Astrocyte of the spinal cord (primary cell): ENCODE measurements at places on chromosomes 11 and 22.

DNA sequence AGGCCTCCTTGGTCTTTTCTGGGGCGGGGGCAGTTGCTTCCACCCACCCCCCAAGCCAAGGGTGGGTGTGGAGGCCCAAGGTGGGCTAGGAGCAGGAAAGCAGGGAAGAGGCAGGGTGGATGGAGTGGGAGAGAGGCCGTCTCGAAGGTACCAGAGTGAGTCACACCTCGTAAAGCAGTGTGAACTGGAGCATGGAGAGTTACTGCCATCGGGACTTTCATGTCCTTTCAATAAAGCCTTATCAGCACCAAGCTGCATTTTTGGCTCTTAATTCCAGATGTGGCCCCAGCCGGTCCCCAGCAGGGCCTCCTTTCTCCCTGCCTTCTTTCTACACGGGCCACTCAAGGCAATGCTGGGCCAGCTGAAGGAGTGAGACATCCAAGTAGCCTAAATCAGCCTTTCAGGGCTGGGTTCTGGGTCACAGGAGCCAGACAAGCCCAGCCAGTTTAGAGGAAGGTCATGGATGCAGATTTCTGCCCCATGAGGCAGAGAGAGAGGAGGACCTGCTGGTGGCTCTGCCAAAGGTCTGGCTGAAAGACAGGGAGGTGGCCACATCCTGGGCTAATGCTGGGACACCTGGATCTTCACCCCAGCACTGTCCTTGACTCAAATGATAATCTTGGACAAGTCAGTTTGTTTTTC is 59.0 kb upstream of the CD82 start:
- DNase-seq = no peak

DNA sequence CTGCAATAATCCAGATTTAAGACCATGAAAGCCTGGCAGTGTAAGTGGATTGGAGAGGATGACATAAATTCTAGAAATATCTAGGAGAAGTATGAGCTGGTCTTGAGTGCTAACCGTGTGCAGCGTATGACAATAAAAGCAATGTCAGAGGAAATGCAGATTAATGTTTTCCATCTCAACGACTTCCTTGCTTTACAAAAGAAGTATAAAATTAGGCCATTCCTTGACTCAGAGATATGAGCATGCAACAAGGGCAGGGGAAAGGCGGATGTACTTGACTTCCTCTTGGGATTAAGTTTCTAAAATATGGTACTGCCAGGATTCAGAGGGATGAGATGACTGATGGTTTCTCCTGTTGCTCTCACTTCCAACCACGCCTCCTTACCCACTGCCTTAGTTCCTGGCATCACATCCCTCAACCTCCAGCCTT is 32.3 kb downstream of the ADAMTS15 start:
- no peak for DNase-seq

DNA sequence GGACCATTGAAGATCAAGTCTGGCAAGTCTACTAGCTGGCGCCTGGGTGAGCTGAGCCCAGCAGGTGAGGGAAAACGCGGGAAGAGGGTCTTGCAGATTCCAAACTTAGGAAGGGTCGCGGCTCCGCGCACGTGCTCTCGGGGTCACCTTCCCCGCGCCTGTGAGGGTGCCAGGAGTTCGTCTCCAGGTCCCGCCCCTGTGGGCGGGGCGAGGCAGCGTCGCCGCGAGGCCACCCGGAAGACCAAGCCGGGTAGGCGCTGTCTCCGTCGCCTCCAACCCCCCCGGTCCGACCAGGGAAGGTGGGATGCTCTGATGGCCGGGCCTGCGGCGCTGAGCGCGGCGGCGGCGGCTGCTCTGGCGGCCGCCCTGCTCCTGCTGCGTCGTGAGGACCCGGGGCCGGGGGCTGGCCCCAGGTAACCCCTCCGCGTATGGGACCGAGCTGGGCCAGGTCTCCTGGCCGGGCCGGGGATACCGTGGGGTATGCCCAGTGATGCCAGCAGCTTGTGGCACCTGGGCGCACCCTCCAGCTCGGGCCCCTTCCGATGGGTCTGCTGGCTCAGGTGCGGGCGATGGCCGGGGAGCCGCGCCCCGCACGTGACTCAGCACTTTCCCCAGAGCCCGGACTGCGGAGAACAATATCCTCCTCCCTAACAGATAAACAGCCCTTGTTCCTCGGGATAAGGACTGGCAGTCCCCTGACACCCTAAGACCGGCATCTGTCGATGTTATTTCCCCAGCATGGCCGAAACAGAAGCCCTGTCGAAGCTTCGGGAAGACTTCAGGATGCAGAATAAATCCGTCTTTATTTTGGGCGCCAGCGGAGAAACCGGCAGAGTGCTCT is at the start of gene HTATIP2:
TSS of gene HTATIP2 (plus strand) at position 215 of the 841 bp plus-strand sequence. CDS start at position 739, 524 bp downstream.
- DNase-seq = peak; percentile 43

DNA sequence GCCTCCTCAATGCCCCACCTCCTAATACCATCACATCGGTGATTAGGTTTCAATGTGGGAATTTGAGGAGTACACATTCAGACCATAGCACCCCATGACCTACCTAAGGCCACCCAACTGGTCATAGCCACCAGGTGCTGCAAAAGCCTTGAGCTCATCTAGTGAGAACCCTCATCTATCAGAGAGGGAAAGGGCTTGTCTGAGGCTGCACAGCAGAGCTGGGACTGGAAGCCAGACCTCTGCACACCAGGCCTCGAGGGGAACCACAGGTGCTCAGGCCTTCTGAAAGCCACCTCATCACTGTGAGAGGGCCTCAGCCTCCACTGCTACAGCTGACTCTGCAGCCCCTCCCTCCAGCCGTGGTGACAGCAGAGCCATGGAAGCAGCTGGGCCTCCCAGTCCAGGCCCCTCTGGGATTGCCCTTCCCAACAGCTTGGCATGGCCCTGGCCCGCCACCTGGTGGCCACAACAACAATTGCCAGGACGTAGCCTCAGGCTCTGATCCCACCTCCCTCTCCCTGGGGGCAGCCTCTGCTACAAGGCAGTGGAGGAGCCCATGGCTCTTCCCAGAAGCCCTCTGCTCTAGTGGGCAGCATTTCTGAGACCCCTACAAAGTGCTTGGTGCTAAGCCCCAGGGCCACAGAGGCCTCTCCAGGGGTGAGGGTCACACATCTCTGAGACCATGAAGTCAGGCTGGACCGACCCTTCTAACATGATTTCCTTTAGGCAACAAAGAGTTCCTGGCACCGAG is 41.0 kb upstream of the PRDM11 start:
- peak; percentile 66 for DNase-seq

DNA sequence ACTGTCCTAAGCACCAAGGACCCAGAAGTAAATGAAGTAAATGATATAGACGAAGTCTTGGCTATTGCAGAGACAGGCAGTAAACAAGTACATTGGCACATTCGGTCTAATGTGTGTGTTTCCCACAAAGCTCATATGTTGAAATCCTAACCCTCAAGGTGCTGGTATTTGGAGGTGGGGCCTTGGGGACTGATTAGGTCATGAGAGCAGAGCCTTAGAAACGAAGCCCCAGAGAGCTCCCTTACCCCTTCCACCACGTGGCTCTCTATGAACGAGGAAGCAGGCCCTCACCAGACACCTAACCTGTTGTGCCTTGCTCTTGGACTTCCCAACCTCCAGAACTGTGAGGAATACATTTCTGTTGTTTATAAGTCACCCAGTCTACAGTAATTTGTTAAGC is 14.9 kb downstream of the CLMP start:
- DNase-seq = no peak

- DNase-seq = no peak
Observed at GRCh38 chr22:36391638-36392037, 3.9 kb upstream of the MYH9 start.

- no peak for DNase-seq
Observed at GRCh38 chr11:27263046-27263445, 100.0 kb downstream of the CCDC34 start.

DNA sequence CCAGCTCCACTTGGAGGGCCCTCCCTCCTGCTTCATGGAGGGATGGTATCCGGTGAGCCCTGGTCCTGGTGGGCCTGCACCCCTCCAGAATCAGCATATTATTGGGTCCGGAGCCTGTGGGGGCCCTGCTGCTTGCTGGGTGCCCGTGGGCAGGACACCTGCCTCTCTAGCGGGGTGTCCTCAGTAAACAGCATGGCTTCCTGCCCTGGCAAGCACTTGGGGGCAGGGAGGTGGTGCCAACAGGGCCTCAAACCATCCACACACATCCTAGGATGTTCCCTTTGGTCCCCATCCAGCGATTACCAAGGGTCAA is 108.3 kb downstream of the CTTN start:
- no peak for DNase-seq

GRCh38 chr22:46583571-46583970 is 36.6 kb upstream of the GRAMD4 start:
- no peak for DNase-seq

DNA sequence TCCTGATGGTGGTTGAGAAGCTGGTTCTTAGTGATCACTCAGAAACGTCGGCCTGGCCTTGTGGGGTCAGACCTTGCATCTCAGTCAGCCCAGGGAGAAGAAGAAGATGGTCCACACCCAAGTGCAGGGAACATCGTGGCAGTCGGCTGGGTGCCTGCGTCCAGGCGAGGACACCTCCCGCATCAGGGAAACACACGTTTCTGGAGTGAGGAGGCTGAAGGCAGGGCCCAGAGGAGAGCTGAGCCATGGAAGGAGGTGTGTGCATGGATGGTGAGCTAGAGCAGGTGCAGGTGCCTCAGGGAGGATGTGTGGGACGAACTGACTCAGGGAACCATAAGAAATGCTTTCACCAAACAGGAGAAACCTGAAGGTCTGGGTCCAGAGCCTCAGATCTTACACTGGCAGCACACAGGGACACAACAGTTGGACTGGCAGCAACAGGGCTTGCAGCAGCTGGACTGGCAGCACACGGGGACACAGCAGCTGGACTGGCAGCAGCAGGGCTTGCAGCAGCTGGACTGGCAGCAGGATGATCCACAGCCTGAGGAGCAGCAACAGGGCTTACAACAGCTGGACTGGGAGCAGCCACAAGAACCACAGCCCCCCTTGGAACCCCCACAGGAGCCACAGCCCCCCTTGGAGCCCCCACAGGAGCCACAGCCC is 632 bp downstream of the KRTAP5-2 start:
- DNase-seq = no peak

- DNase-seq = no peak
Observed at GRCh38 chr22:20089977-20090729, 10.1 kb downstream of the DGCR8 start.

DNA sequence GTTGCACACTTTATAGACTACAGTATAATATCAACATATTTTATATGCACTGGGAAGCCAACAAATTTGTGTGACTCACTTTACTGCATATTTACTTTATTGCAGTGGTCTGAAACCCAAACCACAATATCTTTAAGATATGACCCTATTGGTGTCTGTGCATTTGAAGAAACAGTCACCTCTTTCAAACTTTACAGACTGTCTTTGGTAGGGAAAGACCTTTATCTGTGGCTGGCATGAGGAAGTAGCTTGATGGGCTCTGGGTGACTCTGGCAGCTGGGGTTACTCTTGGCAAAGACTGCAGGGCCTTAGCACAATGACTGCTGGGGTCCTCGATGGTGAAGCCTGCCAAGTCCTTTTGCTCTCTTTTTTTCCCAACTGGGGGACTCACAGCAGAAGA is 21.3 kb upstream of the ABTB2 start:
- DNase-seq = peak; percentile 52

DNA sequence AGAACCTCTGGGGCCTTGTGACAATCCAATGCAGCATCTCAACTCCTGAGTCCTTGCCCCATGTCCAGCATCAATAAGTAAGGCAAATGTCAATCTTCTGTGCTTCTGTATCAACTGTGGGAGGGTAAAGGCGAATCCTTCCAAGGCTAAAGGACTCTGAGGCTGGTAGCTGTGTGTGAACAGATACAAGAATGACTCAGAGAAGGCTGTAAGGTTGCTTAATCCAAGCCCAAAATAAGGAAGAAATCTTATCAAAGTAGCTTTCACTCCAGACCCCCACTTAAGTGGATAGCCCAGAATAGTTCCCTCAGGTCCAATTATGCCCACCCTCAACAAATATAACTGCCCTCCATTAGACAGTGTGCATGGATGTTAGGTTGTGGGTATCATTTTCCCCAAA is 28.1 kb upstream of the SCGB1A1 start:
- DNase-seq = no peak

DNA sequence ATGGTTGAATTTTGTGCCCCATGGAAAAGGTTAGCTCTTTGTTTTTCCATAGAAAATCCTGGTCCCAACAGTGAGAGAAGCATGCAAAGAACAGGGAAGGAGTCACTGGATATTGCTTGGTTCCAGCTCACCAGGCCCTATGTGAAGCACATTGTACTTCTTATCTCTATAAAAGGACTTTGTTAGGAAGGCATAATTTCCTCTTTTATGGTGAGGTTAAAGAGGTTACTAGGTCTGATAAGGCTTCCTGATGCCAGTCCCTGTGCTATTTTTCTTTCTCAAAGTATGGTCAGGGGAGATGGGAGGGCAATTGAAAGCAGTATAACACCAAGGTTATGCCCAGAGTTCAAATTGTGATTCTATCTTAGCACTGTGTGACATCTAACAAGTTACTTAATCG is 162.6 kb downstream of the KIF18A start:
- no peak for DNase-seq

GRCh38 chr11:46370253-46370652 is 11.2 kb upstream of the MDK start:
- no peak for DNase-seq

DNA sequence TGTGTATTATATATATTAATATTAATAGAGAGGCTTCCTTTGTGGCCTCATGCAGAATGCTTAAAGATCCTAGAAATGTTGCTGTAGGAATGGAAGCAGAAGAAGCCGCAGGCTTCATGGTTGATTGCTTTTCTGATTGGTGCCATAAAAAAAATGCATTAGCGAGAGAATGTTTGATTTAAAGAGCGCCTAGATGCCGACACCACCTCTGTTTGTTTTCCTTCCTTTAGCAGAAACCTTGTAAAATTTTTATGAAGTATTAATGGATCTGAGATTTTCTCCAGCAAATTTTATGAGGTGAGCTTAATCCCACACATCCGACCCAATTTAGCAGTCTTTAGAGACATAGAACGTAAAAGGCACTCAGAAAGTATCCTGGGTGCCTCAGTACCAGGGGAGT is 587.5 kb downstream of the NTM start:
- DNase-seq = no peak

DNA sequence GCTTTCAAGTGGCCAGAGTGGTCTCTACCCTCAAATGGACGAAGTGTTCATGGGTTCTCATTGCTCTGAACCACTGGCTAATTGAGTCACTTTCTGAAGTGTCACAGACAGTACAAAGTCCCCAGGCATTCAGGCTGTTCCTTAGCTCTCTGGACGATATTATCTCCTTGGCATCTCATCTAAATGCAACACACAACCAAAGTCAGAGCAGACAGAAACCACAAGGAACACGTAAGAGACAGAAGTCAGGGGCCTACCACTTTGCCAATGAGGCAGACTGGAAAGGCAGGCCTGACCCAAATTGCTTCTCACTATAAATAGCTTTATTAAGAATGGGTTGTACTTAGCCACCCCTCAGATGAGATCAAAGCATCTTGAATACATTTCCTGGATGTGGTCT is 29.0 kb upstream of the LDLRAD3 start:
- DNase-seq = no peak

- no peak for DNase-seq
Observed at GRCh38 chr22:22752199-22752555, 107.8 kb downstream of the GGTLC2 start.
